ENCODE measurements at places on chromosomes 7 and 10.

DNA sequence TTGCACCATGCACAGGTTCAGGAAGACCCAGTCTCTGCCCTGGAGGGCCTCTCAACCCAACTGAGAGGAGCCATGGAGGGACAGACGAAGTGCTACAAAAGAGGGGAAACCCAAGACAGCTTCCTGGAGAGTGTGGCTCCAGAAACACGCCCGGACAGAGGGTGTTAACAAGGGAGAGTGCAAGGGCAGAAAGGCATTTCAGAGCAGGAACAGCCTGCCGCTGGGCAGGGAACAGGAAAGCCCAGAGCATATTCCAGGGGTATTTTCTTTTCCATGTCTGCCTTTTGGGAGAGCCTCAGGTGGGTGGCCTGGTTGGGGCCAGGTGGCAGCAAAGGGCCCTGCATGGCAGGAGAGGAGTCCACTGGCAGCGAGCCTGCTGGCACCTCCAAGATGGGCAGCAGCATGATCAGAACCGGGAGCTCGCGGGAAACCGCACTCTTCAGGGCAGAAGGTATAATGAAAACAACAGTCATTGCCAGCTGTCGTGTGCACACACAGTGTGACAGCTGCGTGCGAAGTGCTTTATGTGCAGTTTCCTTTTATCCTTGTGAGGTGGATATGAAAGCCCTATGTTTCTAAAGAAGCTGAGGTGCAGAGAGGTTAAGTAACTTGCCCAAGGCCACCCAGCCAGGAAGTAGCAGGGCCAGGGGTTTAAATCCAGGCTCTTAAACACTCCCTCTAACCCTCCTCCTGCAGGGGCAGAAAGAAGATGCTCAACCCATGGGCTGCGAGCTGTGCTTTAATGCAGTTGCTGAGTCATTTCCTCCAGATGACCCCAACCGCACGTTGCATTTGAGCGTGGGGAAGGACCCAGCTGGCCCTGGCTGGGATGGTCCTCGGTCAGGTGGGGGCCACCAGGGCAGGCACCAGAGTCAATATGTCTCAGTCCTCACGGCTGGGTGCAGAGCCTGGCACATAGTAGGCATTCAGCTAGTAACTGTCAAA is 128.6 kb downstream of the OAT start:
- no peak for DNase-seq

DNA sequence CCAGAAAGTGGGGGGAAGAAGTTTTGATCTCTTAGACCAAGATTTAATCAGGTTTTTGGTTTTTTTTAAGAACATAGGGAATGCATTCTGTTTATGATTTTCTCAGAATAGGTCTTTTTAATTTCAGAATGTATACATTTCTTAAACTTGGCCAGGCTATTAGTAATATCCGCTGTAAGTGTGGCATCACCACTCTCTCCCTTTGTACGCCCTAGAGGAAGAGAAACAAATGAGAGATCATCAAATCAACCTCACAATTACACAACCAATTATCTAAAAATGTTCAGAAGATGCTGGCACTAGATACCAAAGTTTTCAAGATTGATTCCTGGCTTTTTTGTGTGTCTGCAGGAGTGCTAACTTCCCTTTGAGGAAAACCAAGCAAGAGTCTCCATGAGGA is 70.0 kb downstream of the KLF6 start:
- DNase-seq: no peak

- no peak for DNase-seq
These were observed 436.2 kb downstream of the KCNMA1 start for GRCh38 chr10:77201135-77202106.

GRCh38 chr10:84424731-84425167 is 96.4 kb downstream of the CCSER2 start:
- no peak for DNase-seq

GRCh38 chr10:131433568-131433967 is 122.0 kb upstream of the TCERG1L start:
- no peak for DNase-seq

GRCh38 chr7:126840869-126841268 is 411.9 kb downstream of the GRM8 start:
- DNase-seq: no peak

GRCh38 chr7:105800442-105800841 is 76.0 kb downstream of the ATXN7L1 start:
- no peak for DNase-seq

DNA sequence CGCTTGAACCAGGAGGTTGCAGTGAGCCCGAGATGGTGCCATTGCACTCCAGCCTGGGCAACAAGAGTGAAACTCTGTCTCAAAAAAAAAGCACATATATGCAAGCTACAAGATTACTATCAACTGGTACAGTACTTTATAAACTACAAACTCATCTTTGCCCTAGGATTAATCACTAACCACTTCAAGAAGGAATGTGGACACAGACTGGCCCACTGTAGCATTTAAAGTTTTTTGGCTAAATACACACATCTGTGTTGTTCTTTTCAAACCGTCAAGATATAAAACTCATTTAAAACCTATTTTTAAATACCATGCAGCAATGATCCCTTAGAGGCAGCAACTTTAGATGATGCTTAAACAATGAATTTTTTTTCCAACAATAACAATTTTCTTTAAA is 205.4 kb downstream of the IMMP2L start:
- DNase-seq: no peak

DNA sequence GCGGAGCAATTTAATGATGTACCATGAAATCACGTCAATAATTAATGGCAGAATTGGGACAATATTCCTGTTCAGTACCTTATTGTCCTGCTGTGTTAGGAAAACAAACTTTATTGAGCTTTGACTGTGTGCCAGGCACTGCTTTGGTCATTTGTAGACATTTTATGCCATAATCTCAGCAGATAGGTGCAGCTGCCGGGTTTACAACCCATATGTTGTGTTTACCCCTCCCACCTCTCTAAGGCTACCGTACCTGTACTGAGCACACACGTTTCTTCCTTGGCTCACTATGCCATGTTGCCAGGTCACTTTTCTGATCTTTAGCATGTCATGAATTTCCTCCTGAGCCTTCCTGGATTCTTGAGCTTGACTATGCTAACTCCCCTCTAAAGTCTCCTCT is 422.2 kb downstream of the PHTF2 start:
- no peak for DNase-seq

GRCh38 chr7:11457419-11457818 is 374.6 kb downstream of the THSD7A start:
- no peak for DNase-seq

GRCh38 chr7:27737616-27738015 is 2.3 kb upstream of the TAX1BP1 start:
- DNase-seq: no peak

DNA sequence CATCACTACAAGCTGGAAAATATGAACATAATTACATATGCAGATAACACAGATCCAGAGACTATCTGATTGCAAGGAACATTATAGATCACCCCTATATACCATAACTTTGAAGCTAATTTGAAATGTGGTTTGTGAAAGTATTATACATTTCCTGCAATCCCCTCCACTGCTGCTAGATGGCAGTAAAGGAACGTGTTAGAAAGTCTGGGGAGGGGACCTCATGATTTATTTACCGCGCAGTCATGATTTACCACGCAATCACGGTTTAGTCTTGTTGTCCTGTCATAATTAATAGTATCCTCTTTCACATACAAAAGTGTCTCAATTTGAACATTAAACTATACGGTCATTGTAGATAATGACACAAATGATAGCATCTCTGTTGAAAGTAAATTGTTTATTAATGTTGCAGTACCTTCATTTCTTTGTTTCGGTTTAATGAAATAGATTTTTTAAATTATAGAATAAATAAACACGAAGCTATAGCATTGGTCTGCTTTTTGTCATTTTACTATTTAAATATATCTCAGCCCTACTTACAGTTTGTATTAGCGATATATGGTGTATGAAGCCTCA is 145.3 kb upstream of the PRSS1 start:
- peak; percentile 14 for DNase-seq

DNA sequence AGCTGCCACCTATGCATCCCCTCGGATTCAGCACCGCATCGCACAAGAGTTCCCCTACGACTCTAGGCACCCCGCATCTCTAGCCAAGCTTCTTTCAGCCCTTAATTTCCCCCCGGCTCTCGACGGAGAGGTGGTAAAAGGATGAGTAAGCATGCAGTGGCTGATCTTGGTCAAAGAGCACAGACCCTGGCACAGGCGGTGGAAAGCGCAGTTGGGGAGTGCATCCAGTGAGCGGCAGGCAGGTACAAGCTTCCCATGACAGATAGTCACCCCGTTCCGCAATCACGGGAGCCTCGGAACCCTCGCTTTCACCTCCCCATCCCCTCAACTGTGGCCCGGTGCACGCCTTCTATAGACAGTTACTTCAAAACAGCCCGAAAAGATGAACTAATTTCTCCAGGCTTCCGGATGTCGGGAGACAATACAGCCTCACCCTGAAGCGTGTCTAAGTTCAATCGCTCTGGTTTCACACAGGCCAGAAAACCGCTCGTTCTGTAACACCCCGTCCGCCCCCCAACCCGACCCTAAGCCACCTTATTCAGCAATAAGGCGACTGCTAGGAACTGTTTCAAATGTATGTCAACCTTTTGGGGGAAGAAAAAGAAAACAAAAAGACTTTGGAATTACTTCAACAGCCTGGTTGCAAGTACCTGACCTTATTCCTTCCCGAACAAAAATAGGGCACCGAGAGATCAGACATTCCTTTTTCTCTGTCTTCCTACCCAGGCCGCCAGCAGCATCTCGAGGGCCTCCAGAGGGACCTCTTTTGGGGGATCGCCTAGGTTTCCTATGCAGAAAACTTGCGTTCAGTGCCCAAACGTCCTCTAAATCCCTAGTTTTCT is 1.4 kb downstream of the RHEB start:
- DNase-seq: peak; percentile 24

DNA sequence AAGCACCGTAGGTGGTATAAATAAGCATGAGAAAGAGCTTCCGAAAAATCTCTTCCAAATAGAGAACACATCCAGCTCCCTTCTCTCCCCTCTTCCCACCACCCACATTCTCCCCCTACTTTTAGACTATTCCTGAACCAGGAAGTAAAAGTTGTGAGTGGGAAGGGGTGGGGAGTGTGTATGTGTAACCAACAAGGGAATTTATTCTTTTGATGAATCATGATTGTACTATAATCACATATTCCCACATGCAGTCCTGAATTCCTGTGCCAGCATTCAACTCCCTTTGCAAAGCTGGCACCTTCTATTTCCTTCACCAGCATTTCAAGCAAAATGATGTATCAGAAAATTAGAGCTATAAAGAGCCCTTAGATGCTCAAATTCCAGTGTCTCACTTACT is 230.6 kb upstream of the CHRM2 start:
- DNase-seq: no peak

- no peak for DNase-seq
These were observed 35.4 kb downstream of the BNIP3 start for GRCh38 chr10:131946321-131946751.

GRCh38 chr7:134724606-134725005 is 54.8 kb upstream of the CALD1 start:
- no peak for DNase-seq

GRCh38 chr10:76868098-76868977 is 769.3 kb downstream of the KCNMA1 start:
- no peak for DNase-seq

DNA sequence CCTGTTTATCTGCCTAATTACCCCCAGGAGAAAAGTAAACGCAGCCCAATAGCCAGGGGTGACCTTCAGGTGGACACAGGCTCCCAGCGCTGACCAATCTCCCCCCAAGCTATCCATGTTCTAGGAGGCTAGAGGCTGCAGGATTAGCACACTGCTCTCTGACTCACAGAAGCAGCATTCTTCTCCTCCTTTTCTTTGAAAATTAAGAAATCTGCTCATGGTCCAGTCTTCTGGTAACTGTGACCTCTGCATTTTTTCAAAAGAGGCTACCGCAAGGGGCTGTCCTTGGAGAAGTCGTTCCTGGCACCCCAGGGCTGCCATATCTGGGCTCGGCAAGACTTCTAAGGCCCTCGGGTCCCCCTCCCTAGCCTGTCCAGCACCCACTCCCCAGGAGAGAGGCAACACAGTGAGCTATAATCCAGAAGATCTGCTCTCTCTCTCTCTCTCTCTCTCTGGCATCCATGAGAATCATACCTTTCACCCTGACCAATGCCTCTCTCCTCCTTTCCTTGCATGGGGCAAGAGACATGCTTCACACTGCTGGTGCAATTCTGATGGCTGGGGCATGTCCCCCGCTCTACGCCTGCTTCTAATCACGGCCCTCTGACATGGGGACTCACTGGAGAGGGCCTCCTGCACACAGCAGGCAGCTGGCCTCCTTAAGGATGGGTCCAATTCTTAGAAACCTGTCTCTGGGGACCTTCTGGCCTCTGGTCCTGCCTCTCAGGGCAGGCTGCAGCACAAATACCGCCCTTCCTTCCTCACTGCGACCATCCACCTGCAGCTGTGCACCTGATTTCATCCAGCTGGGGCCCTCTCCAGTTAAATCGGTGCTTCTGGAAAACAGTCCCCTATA is 27.3 kb downstream of the ANXA11 start:
- no peak for DNase-seq

GRCh38 chr10:88886557-88886956 is 6.5 kb downstream of the STAMBPL1 start:
- no peak for DNase-seq

GRCh38 chr7:4787947-4788626 is 12.7 kb downstream of the AP5Z1 start:
- no peak for DNase-seq

DNA sequence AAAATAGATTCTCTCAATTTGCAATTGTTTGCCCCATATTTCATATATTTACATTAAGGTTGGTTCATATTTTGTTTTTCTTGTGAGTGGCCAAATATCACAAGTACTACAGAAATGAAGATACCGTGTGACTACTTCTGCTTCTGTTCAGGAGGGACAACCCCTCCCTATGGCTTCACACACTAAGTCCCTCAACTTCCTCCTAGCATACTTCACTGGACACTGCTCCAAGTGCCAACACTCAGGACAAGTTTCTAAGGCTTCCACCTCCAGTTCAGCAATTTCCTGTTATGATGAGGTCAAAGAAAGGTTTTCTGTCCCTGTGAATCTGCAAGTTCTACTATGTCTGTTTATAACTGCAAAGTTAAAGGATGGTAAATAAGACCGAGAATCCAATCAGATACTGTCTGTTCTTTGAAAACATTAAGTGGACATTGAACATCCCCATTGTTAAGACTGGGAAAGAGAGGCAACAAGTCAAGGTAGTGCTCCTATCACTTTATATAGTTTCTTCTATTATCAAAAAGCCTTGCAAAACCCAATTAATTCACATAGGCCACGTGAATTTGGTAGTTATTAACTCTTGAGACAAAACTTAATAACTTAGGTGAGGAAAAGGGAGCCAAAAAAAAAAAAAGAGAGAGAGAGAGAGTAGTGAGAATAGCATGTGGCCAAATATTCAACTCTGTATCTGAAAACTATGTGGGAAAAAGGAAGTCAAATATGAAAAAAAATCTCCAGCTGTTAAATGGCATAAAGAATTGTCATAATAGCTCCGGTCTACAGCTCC is 81.3 kb upstream of the DKK1 start:
- DNase-seq: no peak

DNA sequence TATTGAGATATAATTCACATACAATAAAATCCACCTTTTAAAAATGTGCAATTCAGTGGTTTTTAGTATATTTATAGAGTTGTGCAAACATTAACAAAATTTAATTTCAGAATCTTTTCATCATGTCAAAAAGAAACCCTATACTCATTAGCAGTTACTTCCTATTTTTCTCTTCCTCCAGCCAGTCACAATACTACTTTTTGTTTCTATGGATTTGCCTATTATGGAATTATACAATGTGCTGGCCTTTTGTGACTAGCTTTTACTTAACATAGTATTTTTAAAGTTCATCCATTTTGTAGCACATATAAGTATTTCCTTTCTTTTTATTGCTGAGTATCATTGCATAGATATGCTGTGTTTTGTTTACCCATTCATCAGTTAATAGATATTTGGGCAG is 199.9 kb upstream of the IMMP2L start:
- DNase-seq: no peak
